ENCODE measurements at places on chromosomes 2 and 18.

DNA sequence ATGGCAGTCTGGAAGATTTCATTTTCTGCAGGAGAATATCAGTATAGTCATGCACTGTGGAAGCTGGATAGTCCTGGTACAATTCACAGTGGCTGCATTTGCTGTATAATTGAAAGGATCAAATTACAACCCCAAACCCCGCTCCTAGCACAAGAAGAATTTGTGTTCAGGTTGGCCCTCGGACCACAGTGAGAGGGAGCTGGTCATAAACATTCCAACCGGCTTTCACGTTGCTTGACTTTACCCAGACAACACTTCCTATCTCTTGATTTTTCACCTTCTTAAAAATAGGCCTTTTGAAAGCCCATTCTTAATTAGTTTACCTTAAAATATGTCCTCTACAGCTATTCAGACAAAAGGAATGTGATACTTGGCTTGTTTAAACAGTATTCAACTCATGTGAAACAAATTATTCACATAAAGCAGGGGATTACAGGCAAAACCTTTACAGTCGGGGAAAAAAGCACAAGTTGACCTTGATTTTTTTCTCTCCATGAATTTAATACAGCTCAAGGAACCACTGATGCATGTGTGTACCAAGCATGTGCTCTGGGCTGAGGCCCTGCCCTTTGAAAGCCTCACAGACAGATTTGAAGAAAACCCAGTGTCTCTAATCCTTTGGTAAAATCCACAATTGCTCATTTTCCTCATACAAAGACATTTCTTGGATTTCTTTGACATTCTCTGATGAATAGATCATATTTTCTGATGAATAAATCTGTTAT lies 143.0 kb upstream of the SOX11 start:
- DNase-seq = no peak

DNA sequence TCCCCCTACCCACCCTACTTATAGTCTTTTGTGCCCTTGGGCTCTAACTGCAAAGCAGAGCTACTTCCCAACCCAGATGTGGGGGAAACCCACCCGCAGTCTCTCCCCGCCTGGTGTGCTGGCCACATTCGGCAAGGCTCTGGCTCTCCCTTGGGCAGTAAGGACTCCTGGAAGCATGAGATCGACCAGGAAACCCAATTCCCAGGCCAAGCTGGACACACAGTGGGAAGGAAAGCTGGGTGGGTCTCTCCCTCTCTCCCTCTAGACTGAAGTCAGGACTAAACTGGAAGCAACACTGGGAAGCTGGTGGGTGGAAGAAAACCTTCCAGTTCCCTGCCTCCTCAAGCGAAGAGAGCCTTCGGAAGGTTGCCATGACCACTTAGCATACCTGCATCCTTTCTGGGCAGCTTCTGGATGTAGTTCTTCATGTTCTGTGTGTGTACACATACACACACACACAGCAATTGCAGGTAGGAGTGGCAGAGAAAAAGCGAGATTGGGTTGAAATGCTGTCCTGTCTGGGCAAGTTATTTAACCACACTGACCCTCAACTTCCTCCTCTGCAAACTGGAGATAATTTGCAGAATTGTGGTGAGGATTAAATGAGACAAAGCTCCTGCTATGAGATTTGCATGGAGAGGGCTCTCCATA lies 33.9 kb downstream of the ZBTB7C start:
- no peak for DNase-seq

DNA sequence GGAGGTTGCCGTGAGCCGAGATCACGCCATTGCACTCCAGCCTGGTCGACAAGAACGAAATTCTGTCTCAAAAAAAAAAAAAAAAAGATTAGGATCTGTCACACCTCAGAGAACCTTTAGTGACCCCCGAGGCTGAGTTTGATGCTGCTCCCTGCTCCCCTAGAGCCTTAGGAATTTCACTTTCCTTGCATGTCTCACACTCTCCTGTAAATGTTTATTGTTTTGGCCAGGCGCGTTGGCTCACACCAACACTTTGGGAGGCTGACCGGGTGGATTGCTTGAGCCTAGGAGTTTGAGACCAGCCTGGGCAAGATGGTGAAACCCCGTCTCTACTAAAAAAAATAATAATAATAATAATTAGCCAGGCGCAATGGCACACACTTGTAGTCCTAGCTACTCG lies 31.5 kb downstream of the SRSF7 start:
- DNase-seq = no peak

- no peak for DNase-seq
These were observed 19.6 kb downstream of the LDAH start for GRCh38 chr2:20803226-20803682.

DNA sequence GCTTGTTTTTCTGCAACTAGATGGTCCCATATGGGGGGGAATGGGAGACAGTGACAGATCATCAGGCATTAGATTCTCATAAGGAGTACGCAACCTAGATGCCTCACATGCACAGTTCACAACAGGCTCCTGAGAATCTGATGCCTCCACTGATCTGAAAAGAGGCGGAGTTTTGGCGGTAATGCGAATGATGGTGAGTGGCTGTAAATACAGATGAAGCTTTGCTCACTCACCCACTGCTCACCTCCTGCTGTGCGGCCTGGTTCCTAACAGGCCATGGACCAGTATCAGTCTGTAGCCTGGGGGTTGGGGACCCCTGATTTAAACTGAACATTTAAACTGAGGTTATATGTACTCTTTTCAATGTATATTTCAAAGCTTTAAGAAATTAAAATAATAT lies 40.7 kb downstream of the SOS1 start:
- no peak for DNase-seq

DNA sequence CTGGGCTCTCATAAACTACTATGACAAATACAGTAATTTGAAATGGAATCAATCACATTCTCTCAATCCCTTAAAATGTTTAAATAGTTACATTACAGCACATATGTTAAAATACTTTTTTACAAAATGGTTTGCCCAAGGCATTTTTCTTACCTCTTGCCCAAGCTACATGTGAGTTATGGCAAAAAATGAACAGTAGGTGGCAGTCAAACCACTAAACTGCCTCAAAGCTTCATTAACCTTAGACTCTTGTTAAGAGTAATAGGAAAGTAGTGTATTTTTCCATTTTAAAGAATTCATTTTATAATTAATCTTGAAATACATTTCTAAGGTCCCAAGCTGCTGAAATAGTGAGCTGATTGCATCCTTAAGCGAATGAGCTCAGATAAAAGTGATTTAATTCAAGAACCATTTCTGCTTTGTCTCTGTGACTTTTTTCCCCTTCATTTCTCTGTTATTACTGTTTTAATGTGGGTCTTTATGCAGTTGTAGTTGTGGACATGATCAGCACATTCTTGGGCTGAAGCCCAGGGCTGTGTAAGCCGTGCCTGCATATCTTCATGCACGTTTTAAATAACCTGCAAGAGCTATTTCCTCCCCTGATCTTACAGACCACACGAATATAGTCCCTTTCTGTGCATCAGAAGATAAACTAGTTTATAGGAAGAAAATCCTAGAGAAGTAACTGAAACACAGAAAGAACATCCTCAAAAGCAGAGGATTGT lies 311.8 kb downstream of the LNPK start:
- DNase-seq = peak; percentile 46

DNA sequence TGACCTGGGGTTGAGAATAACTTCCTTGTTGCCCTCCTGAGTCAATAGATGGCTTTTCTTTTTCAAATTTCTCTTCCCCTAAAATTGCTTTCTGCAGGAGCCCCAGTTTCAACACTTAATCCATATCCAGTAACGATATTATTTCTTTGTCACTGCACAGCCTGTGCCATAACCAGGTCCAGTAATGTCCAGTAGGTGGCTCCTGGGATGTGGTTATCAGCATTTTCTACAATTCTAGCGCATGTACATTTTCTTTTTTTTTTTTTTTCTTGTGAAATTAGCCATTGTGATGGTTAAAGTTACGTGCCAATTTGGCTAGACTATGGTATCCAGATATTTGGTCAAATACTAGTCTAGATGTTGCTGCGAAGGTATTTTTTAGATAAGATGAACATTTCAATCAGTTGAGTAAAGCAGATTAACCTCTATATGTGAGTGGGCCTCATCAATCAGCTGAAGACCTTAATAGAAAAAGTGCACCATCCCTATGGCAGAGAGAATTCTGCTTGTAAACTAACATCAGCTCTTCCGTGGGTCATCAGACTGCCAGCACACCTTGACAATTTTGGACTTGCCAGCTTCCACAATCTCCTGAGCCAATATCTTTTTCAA lies 72.9 kb upstream of the SCG2 start:
- DNase-seq = no peak

DNA sequence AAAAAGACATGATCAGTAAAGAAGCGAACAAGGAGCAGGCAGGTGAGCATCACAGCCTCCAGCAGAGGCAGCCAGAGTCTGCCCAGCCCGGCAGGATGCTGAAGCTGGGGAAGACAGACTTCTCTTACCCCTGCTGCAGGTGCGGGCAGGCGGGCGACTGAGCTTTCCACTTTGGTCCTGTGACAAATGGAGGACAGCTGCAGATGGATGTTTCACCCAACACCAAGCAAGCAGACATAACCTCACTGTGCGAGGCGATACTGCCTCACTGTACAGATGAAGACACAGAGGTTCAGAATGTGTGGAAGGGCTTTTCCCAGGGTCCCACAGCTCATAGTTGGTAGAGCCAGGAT lies 251.0 kb downstream of the AFF3 start:
- no peak for DNase-seq

DNA sequence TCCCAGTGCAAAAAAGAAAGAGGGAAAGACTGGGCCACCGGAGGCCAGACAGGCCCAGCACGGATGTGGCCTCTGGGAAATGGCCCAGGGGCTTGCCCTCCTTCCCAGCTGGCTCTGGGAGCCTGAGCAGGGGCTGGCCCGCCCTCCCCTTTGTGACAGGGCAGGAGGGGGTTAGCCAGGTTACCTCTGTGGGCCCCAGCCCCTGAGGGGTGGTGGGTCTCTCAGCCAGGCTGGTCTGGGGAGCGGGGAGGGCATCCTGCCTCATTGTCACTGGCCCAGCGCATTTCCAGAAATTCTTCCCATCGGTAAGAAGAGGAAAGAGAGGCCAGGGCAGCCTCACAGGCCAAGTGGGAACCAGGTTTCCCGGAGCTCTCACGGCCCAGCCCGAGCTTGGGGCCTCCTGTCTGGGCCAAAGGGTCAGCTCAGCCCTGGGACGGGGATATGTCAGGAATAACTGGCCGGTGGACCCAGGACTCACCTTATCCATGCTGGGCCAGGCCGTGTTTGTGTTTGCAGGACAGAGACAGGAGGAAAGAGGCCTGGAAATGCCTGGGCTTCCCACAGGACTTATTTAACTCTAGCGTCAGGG lies 182.2 kb downstream of the ZFP36L2 start:
- DNase-seq = no peak

- no peak for DNase-seq
These were observed 150.3 kb downstream of the NDUFA10 start for GRCh38 chr2:239874636-239875356.

DNA sequence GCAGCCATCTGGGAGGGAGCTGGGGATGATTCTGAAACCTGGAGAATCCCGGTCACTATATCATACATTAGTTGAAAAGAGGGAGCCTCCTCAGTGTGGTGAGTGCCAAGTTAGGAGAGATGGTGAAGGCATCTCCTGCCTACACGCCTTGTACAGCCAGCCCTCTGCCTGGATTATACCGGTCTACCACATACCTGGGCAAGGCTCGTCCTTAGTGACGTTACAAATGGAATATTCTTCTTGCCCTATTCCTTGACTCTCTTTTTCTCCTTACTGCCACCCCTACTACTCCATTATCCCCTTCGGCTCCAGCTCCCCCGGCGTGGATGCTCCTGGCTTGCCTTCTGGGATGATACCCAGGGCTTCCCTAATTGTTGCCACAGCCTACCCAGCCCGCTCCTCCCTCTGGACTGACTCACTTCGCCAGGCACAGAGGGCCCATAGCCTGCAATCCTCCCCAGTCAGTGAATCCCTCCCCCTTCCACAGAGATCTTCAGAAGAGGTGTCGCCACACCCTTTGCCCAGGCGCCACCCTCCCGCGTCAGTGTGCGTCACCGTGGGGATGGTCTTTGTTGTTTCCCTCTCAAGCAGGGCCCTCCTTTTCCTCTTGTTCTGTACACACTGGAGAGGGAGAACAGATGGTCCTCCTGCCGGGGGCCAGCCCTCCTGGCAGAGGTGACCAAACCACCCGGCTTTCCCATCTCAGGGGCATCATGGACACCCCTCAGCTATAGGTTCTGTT lies 115.2 kb upstream of the EPAS1 start:
- DNase-seq = no peak

- no peak for DNase-seq
These were observed 33.3 kb upstream of the ANKRD62 start for GRCh38 chr18:12060182-12060870.

DNA sequence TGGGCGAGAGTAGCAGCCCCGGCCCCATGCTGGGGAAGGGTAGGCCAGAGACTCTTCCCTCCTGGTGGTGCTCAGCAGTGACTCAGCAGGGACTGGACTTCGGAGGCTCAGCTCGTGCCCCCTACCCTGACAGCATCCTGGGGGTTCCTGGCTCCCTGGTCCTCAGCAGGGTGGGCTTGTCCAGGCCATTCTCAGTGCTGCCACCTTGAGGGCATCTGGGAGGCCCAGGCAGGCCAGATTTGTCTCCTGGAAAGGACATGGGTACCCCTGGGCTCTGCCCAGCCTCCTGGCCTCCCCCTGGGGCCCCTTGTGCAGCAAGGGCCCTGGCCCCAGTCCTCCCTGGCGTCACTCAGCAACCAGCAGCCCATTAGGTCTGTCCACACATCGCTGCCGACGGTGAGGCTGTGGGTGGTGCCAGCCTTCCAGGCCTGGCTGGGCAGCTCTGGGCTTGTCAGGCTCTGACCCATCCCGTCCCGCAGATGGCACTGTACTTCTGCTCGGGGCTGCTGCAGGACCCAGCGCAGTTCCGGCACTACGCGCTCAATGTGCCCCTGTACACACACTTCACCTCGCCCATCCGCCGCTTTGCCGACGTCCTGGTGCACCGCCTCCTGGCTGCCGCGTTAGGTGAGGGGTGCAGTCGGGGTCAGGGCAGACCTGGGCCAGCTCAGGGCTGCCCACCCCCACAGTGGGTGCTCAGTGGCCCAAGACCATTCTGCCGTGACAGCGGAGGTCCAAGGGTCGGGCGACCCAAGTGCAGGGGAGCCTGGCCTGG lies 45.0 kb upstream of the ALPP start:
- no peak for DNase-seq

DNA sequence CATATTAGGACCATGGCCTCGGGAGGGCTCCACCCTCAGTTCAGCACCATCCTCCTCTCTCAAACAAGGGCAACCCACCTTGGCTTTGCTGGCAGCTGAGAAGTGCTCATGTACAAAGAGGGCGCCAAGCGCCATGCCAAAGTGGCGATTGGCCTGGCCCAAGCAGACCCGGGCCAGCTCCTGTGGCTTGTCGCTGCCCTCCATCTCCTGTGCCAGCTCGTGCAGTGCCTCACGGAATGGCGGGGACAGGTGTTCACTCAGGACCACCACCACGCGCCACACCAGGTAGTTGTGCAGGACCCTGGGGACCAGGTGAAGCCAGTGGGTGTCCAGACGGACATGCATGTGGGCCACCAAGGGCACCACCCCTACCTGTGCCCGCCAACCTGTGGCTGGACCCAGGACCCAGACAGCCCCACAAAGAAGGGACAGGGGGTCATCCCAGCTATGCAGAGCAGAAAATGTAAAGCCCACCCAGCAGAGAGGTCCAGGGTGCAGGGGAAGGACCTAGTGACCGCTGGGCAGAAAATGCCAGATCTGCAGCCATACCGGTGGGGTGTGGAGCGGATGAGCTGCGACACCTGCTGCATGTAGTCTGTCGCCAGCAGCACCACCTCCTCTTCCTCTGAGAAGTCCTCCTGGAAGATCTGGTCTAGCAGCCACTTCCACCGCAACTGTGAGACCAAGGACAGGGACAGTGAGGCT lies 3.6 kb downstream of the ECEL1 start:
- no peak for DNase-seq

Measured in activated CD4-positive, alpha-beta T cell treated with anti-CD3 and anti-CD28 coated beads, Interleukin-2, Interleukin-4, amounts not matched to agents 100 ng/mL and 50 ng/mL, durations not matched to agents 16 hours and 8 hours (primary cell).